NCI-H187 treated with DMSO at 0.1 percent for 48 hours (cell line): ENCODE measurements at places on chromosomes 1 and 21.

GRCh38 chr1:225998560-225999226 lies 450 bp downstream of the SDE2 start:
- DNase-seq, result no peak

DNA sequence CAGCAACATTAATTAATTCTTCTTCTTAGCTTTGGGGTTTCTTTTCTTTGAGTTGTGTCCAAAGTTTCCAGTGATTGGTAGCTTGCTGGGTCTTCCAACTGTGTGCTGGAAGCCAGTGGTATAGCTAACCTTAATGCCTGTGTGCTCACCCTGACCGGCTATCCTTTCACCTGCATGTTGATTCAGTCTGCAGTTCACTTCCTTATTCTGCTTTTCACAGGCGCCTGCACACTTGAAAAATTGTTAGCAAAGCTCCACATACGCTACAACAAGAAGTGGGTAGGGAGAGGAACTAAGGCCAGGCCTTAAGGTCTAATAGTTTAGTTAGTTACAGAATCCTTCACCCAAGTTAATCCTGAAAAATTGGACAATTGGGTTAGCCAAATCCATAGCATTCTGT lies 35.7 kb downstream of the NCF2 start:
- no peak for DNase-seq

GRCh38 chr1:196438329-196438728 lies 169.9 kb downstream of the KCNT2 start:
- no peak for DNase-seq

DNA sequence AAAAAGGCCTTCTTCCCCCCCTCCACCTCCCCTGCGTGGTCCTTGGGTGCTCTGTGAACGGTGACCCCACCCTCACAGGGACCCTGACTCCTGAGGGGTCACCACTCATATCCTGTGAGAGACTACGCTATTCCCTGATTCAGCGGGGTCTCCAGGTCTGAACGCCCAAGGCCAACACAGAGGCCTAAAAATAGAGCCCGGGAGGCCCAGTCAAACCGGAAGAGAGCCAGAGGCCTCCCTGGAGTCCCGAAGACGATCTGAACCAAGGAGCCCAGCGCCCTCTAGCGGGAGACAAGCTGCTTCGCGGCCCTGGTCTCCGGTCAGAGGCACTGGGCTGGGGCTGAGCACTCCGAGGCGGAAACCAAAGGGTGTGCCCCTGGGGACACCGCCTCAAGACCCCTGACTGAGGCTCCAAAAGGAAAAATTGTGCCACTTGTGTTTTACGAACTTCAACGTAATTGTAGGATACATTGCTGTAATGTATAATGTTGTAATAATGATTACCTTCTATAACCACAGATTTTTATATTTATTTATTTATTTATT lies 42.4 kb upstream of the PSEN2 start:
- DNase-seq, result peak; percentile 4

- DNase-seq, result no peak
Observed at GRCh38 chr1:25083481-25084345, 148.6 kb downstream of the SYF2 start.

- no peak for DNase-seq
Observed at GRCh38 chr1:47557066-47557465, 119.2 kb downstream of the FOXD2 start.

- DNase-seq, result no peak
Observed at GRCh38 chr1:209397910-209398309, 185.6 kb upstream of the CAMK1G start.

GRCh38 chr1:32142446-32143301 lies 34.8 kb downstream of the KPNA6 start:
- no peak for DNase-seq

DNA sequence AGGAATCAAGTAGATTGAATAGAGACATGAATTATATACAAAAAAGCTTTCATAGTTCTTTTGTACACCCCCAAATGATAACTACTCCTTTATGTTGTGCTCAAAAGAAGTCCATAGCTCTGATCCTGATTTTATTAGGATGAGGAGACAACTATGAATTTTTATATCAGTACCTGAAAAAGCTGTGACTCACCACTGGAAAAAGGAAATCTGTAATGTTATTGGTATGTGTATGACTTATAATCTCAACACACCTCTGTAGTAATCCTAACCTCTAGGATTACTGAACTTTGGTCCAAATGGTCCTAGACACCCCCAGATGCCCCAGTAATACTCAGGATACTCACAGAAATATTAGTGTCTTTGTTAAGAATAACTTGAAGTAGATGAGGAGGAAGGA lies 10.2 kb downstream of the PRKAB2 start:
- no peak for DNase-seq

DNA sequence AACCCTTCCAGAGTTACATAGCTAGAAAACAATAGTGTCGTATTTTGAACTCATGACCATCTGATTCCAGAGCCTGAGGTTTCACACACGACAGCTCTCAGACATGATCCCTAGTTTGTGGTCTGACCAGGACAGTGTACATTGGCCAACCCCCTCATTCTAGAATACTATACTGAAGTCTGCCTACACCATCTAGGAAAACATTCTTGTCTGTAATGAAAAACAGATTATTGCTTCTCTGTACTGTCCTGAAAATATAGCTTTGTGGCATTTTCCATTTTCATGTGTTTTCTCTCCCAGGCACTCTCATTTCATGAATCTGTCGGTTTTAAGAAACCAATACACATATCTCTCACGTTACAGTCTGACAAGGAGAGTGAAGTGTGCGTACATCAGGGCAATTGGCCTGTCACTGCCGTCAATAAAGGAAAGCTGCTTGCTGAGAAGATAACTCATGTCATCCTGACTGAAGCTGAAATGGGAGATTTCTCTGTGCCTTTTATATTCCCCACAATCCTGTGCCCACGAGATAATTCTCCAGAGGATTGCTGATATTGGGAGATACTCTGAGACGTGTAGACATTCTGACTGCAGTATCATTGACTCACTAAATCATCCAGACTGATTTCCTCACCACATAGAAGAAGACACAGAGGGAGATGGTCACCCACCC lies 585.6 kb downstream of the PLPP3 start:
- DNase-seq, result no peak

DNA sequence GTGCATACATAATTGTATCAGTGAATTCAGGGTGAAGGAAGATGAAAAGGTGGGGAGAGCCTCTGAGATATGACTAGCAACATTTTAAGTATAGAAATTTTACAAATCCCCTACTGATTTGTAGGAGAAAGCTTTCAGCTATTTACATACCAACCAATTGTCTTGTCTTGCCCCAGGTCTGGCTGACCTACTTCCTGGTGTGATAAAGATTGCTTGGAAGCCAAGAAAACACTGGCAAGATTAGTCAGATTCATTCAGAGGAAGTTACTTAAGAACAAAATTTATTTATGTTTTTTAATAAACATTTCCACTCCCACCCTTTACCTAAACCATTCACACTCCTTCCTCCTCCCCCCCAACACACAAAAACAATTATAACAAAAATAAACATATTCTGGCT lies 17.5 kb downstream of the PTGS2 start:
- DNase-seq, result no peak

- DNase-seq, result no peak
Observed at GRCh38 chr1:145982010-145982723, 14.2 kb downstream of the TXNIP start.

- no peak for DNase-seq
Observed at GRCh38 chr1:61097317-61097716, 15.0 kb downstream of the NFIA start.

DNA sequence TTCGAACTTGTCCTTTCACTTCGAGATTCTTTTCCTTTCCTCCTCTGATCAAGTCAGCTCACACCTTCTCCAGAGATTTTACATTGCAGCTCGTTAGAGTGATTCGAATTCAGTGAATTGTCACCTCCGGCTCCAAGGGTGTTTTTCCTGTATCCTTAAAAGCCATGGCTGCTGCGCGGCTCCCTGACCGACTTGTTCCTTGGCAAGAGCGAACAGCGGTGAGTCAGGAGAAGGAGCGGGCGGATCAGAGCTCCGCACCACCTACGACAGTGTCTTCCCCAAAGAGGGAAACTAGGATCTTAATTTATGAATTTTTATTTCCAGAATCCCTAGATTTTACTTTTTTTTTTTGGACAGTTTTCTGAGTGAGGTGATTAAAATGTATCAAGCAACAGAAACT lies 204.4 kb upstream of the ADGRL2 start:
- DNase-seq, result no peak

DNA sequence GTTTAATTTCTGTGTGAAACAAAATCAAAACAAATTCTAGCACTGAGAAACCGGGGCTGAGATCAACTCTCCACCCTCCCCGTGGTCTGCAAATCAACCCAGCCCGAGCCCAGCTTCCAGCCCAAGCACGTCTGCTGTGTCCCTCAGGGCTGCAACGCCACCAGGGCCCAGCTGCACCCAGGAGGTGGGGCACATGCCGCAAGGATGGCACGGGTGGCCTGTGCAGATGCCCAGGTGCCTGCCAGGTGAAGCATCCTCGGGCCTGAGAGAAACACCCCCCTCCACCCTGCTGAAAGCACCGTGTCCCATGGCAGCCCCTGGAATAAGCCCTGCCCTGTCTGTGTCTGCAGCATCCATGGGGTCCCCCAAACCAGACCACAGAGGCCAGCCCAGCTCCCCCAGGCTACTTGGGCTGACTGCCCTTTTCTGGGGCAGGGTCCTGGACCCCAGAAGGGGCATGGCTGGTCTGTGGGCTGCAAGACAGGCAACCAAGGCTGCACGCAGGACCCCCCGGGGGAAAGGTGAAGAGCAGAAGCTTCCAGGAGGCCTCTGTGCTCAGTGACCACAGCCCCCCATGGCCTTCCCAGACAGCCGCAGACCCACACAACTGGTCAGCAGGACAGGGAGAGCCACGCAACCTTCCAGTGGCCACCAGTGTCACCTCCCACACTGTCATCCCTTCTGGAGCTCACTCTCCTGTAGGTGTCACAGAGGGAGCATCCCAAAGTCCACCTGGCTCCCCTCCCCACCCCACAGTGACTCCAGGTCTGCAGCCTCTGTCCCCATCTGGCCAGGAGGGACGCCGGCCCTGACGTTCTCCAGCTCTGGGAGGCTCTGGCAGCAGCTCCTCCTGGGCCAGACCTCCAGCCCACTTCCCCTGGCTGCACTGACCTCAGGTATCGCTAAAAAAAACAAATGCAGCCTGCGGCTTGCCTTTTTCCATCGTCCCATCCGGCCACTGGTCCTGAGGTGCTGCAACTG lies 7.7 kb downstream of the WNT9A start:
- no peak for DNase-seq

- no peak for DNase-seq
Observed at GRCh38 chr21:37548521-37548981, 182.0 kb downstream of the DYRK1A start.

DNA sequence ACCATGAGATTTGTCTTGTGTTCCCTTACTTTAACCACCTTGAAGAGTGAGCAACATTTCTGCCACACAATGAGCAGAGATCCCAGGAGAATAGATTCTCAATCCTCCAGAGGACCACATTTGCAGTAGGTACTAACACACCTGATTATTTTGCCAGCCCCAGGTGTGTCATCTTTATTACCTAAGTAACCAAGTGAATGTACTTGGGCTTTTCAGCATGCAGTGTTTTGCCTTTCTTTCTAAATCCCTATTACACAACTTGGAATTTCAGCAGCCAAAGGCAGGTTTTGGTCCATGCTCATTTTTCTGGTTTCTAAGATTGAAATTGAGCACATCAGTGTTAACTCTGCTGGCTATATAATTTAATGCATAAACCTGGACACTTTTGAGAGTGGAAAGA lies 43.2 kb upstream of the ST6GALNAC5 start:
- DNase-seq, result no peak

- DNase-seq, result peak; percentile 71
Observed at GRCh38 chr1:36137776-36138175, 11.5 kb downstream of the TRAPPC3 start.

DNA sequence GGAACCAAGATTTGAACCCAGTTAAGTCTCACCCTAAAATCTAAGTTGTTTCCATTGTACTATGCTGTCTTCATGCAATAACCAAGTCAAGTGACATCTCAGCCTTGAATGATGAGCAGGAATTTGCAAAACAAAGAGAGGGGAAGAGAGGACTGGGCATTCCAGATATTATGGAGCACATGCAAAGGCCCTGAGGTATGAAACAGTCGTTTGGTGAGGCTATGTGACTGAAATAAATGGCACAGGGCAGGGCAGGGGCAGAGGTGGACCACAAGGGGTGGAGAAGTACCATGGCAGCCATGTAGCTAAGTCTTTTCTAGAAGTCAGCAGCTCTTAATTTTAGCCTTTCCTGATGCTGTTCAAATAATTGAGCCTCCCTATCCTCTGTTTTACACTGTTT lies 37.6 kb upstream of the RAP1A start:
- no peak for DNase-seq

- DNase-seq, result no peak
Observed at GRCh38 chr1:12690156-12690555, 25.8 kb upstream of the AADACL3 start.

GRCh38 chr1:59714219-59714618 lies 100.5 kb upstream of the HOOK1 start:
- no peak for DNase-seq

GRCh38 chr1:96365076-96365475 lies 356.5 kb upstream of the PTBP2 start:
- DNase-seq, result no peak

GRCh38 chr1:115671176-115671934 lies 29.6 kb downstream of the VANGL1 start:
- no peak for DNase-seq

DNA sequence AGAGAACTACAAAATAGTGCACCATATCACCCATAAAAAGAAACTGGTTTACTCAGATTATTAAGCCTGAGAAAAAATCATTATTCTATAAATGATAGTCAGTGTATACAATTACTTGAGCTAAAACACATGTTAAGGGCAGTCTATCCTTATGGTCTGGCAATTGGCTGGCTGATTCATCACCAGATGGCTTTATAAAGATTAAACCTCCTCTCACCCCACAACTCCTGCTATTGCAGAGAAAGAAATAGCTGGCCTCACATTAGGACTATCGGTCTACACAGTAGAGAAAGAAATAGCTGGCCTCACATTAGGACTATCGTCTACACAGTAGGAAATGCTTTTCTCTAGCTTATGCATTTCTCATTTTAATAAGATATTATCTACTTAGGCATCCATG lies 21.2 kb downstream of the CEP170 start:
- DNase-seq, result no peak

- no peak for DNase-seq
Observed at GRCh38 chr1:22139066-22139594, 3.8 kb downstream of the WNT4 start.

DNA sequence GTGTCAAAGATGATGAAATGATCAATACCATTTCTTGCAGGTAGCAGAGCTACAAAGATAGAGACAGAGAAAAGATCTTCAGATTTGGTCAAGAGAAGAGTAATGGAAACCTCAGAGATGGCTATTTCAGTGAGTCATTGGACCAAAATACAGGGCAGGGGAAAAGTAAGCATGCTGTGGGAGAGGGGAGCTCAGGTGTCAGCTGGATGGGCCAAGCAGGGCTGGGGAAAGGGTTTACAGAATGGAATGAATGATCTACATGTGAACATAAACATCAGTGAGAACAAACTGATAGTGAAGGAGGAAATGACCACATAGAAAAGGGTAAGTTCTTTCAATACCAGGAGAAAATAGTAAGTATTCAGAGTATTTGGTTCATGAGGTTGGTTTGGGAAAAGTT lies 61.4 kb upstream of the CNN3 start:
- DNase-seq, result no peak

GRCh38 chr1:214281720-214282629 lies 1.0 kb downstream of the SMYD2 start:
- DNase-seq, result no peak

- DNase-seq, result no peak
Observed at GRCh38 chr1:208528578-208529240, 284.5 kb upstream of the PLXNA2 start.

GRCh38 chr1:112337028-112337531 lies 58.9 kb upstream of the CTTNBP2NL start:
- no peak for DNase-seq

- DNase-seq, result no peak
Observed at GRCh38 chr1:1230656-1231399, 973 bp downstream of the SDF4 start.
